Kidney (tissue), 22 donors: ENCODE measurements at places on chromosomes 5 and 9. TPM values are rescaled to one million over a fixed set of nuclear protein-coding genes. Genes with fewer than 3 reads are reported as not detected.

DNA sequence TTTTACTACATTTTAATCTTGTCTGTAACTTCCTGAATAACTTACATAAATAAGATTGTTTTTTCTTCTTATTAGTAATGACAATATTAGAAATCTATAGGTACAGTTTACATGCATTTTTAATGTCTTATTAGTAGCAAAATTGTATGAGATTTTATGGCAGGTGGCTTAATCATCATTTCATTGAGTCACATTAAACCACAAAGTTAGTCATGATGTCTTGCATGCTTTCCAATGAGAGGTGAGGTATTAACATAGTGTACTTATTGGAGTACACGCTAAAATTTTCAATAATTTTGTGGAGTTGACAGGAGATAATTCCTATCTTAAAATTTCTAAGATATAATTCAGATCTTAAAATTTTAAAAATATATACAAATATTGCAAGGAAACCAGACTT is 989.6 kb upstream of the ARRDC3 start:
- H3K27me3 ChIP-seq = no peaks in the 10 kb centered on the region
- H3K36me3 ChIP-seq = no peaks in the 10 kb centered on the region
- no peak for DNase-seq
- H3K27ac ChIP-seq = no peak overlapping the region
- H3K4me3 ChIP-seq = no peak overlapping the region

SPRY4 gene
- 16.6 TPM for total RNA-seq

GRCh38 chr5:113344973-113345940 is 89.5 kb downstream of the TSSK1B start:
- H3K27ac ChIP-seq = no peak overlapping the region
- no peaks in the 10 kb centered on the region for H3K36me3 ChIP-seq
- no peak overlapping the region for H3K4me3 ChIP-seq
- no peak for DNase-seq
- H3K27me3 ChIP-seq = no peaks in the 10 kb centered on the region

DNA sequence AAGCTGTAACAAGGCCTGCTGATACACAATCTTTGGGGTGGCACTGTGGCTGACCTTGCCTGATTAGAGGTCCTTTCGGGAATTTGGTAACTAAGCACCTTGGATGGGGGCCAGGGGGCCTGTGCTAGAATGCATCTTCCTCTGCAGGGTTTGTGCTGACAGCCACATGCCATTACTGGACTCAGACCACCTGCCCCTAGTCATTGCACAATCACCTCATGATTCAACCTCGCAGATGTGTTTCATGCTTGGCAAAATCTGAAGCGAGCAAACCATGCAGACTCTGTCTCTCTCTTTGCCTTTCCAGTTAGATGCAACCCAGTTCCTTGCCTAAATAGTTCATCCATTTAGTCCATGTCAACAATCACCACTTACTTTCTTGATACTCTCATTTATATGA is 96.5 kb upstream of the ERCC6L2 start:
- H3K27ac ChIP-seq = no peak overlapping the region
- no peaks in the 10 kb centered on the region for H3K4me1 ChIP-seq
- H3K4me3 ChIP-seq = no peak overlapping the region
- peak; percentile 77 for DNase-seq
- H3K36me3 ChIP-seq = no peaks in the 10 kb centered on the region

QSOX2 gene
- total RNA-seq = 10.1 TPM
